ENCODE measurements at places on chromosomes 12 and 14.

DNA sequence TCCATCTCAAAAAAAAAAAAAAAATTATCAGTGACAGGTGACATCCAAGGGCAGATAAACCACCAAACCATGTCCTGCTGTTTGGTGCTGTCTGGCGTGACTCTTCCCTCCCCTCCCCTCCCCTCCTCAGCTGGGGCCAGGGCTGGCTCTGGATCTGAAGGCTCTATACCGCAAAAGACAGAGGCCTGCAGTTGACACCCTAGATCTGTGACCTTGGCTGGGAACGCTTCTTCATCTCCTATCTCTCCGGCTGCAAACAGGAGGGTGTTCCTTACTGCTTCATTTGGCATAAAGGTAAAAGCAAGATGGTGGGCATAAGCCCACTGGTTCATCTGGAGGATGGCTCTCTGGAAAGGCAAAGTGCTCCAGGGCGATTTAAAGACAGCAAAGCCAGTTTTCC is 126.8 kb upstream of the PRMT8 start:
- DNase-seq: no peak

GRCh38 chr14:22813145-22813544 is 2.1 kb downstream of the SLC7A7 start:
- no peak for DNase-seq

- no peak for DNase-seq
These were observed 430.2 kb upstream of the TBX3 start for GRCh38 chr12:115114140-115114539.

- no peak for DNase-seq
These were observed 464.4 kb downstream of the ZFP36L1 start for GRCh38 chr14:68328509-68328908.

- no peak for DNase-seq
These were observed 28.0 kb upstream of the NCOR2 start for GRCh38 chr12:124595444-124595843.

DNA sequence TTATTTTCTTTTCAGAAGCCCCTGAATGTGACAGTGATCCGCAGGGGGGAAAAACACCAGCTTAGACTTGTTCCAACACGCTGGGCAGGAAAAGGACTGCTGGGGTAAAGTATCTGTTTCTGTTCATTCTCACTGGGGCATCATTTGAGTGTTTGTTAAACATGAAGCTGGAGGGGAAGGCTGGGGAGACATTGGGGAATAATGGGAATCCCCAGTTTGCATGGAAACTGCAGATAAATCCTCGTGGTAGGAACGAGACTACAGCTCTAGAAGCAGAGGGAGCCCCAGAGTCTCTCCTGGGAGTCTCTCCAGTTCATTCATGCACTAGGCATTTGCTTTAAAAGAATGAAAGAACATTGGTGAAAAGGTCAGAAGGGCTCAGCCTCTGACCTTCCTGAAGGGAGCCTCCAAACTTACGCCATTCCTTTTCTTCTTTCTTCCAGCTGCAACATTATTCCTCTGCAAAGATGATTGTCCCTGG is 2.5 kb upstream of the CFAP251 start:
- DNase-seq: no peak

GRCh38 chr12:101935890-101936746 is 58.7 kb downstream of the DRAM1 start:
- peak; percentile 17 for DNase-seq

GRCh38 chr14:102994689-102995088 is 62.7 kb downstream of the CDC42BPB start:
- DNase-seq: no peak

GRCh38 chr14:97379091-97379531 is 581.9 kb downstream of the VRK1 start:
- no peak for DNase-seq

GRCh38 chr12:111160350-111161241 is 208.3 kb downstream of the PHETA1 start:
- DNase-seq: no peak

GRCh38 chr12:55607821-55608594 is 28.7 kb upstream of the OR10P1 start:
- DNase-seq: no peak

GRCh38 chr14:56730538-56731145 is 79.6 kb downstream of the OTX2 start:
- no peak for DNase-seq

GRCh38 chr12:1500095-1500801 is 94.1 kb downstream of the FBXL14 start:
- DNase-seq: no peak

GRCh38 chr12:20039562-20039961 is 328.8 kb upstream of the PDE3A start:
- no peak for DNase-seq

- DNase-seq: peak; percentile 96
These were observed 6.8 kb upstream of the CHD4 start for GRCh38 chr12:6613776-6614512.

- DNase-seq: peak; percentile 46
These were observed 43.4 kb upstream of the CFAP54 start for GRCh38 chr12:96445691-96446583.

DNA sequence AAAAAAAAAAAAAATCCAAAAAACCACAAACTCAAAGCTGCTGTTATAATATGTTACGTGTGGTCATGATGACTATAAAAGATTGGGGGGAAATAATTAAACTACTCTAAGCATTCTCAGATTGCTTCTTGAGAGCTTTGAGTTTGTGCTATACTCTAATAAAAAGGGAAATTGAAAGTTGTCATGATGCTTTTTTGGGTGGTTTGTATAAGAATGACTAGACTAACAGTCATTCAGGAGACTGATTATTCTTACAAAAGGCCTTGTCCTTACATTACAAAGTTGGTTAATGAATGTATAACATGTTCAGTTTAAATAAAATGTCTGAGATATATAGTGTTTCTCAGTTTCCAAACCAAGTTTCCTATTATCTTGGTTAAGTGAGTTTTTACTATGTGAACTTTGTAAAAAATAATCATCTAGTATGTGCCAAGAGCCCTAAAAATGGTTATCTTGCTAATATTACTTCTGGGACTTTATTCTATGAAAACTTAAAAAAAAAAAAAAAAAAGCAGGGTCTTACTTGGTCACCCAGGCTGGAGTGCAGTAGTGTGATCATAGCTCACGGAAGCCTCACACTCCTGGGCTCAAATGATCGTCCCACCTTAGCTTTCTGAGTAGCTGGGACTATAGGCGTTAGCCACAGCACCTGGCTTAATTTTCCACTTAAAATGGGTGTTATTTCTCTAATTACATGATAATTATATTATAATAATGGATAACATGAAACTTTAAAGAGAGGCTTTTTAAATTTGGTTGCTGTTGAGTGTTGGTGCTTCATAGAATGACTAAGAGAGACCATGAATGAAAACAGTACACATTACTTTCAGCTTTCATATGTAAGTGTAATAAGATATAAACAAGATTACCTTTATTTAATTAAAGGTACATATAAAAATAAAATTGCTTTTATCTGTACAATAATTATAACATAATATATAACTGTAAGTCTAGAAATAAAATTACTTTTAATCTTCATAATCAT is 459.6 kb upstream of the RGS6 start:
- DNase-seq: no peak

GRCh38 chr12:27498149-27498548 is 25.9 kb upstream of the PPFIBP1 start:
- no peak for DNase-seq

DNA sequence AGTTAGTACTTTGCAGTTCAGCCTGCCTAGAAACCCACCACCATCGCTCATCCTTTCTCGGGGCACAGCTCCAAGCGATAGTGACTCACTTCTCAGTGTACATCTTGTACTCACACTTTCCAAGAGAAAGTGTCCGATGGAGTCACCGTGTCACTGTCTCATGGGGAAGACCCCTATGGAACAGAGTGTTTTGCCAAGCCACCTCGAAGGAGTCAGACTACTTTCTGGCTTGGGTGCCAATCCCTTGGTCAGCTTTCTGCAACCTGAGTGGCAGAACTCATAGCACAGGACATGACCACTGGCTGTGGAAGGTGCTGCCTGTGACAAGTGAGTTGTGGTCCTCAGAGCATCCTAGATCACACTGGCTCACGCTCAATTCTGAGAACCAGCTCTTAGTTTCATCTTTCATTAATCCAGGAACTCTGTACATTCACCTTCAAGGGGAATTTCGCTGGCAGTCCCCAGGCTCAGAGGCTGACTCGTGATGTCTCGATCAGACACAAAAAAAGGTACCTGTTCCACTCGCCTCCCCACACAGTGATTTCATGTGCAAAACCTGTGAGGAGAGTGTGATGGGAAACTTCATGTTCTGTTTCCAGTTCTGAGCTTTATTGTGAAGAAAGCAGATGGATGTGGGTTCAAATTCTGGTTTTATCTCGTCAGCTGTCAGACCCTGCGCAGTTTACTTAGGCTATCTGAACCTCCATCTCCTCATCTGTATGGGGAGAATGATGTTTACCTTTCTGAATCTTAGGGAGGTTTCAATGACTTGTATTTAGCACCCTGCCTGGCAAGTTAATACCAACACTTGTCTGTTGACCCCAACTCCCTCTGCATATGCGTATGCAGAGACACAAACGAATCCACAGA is 127.3 kb upstream of the CCND2 start:
- DNase-seq: no peak

DNA sequence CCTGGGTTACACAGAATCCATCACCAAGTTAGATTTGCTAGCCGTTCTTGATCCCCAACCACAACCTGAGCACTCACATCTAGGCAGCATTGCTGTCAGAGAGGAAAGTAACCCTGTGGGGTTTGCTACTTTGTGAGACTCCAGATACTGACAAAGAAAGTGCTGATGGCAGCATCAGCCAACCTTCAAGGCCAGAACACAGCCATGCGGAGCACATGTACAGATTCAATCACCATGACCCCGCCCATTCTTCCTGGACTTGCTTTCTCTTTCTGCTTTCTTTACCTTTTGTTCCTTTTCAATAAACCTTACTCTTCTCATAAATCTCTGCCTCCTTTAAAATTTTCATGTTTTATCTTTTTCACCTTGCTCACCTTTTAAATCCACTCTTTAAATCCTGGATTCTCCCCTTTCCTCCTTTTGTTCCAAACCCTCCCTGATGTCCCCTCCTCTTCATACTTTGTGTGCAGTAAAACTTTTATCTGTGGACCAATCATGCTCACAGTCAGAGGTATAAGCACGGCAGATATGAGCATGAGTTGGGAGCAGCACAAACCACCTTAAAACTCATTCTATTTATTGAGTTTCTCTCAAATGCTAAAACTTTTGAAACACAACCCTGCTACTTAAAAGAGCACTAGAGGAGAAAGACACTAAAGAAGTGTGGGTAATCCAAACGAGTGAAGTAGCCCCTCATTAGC is 21.9 kb upstream of the CERS5 start:
- no peak for DNase-seq

- DNase-seq: peak; percentile 85
These were observed 508 bp upstream of the KCNH5 start for GRCh38 chr14:63045612-63046320.

GRCh38 chr14:51331486-51332367 is 91.7 kb downstream of the TMX1 start:
- no peak for DNase-seq

DNA sequence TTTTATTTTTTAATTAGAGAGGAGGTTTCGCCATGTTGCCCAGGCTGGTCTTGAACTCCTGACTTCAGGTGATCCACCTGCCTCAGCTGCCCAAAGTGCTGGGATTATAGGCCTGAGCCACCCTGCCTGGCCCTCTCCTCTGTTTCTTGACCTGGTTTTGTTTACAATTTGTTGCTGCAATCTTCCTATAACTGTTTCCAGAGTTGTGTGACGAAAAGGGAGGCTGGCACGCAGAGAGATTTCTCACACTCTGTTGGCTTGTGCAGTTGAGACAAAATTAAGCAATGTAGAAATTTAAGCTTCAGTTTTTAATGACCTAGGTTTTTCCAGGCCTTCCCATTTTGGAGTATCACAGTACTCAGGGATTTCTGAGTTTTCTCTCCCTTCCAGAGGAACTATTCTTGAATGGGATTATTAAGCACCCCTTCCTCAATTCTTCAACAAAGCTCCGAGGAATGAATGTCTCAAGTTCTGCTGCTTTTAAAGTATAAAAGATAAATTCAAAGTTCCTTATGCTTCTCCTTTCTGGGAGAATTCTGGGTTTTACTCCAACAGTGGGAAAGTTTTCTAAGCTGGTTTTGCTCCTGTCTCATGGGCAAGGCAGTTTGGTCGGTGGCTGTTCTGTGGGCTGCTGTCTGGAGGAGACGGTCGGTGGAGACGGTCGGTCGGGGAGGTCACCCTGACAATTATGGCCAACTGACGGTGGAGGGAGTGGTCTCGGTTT is 20.4 kb upstream of the FOS start:
- no peak for DNase-seq

DNA sequence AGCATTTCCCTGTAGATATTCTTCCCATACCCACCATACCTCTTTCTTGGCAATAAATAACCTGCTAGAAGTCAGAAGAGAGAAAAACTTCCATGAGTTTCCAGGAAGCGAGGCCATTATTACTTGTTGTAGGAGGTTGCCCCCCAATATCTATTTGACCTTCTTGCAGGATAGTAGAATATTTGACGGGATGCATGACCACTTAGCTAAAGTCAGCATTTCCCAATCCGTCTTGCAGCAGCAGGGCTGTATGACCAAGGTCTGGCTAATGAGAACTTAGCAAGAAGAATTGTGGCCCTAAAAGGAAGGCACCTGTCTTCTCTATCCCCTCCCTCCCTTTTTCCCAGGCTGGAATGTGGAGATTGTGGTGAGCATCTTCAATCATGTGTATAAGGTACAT is 51.5 kb downstream of the NINJ2 start:
- no peak for DNase-seq

DNA sequence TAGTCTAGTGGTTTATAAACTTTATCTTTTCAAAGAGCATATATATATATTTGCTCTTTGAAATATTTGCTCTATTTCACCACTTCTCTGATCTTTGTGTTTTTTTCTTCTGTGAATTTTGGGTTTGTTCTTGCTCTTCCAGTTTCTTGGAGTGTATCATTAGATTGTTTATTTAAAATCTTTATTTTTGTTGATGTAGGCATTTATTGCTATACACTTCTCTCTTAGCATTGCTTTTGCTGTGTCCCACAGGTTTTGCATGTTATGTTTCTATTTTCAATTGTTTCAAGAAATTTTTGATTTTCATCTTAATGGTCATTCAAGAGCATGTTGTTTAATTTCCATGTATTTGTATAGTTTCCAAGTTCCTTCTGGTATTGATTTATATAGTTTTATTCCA is 69.1 kb downstream of the BRMS1L start:
- DNase-seq: no peak

- DNase-seq: no peak
These were observed 16.0 kb downstream of the FNTB start for GRCh38 chr14:65002586-65003210.
